Left lobe of liver (tissue), 2 donors: ENCODE measurements at places on chromosomes 2 and 18.
A peak's percentile ranks its signal among the peaks of the same experiment; 100 is the strongest.

DNA sequence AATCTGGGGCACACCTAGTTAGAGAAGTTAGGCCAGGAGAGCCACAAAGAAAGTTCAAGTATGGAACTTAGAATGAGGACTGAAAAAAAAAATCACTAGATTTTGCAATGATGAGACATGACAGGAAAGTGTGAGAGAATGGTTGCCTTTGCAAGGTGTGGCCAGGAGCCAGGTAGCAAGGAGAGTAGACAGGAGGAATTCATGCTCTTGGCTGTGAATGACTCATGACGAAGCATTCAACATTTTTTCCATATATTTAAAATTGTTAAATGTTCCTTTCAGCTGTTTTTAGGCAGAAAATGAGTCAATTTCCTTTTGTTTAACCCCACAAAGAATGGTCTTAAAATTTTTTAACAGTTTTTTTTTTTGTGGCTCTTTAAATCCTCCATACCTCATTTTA lies 636.9 kb downstream of the PLCL1 start:
- DNase-seq: no peak

GRCh38 chr2:195532628-195533271 lies 124.3 kb upstream of the SLC39A10 start:
- DNase-seq: no peak

GRCh38 chr18:4107049-4107467 lies 348.0 kb downstream of the DLGAP1 start:
- no peak for DNase-seq

GRCh38 chr2:129396980-129397599 lies 582.4 kb upstream of the RAB6C start:
- no peak for DNase-seq

DNA sequence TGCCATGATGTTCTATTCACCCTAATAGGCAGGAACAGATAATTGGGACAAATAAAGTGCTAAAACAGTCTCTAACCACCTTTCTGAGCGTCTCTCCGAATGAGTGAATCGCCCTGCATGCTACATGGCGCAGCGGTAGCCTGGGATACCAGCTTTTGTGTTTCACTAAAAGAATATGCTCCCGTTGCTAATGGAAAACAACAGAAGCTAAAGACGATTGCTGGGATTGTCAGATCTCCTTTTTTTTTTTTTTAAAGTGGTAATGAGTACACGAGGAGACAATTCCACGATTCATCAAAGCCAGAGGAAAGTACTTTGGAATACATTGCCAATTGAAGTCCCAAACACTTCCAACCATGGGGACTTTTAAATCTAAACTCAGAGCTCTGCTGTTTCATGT lies 1815.3 kb upstream of the CELF4 start:
- no peak for DNase-seq

DNA sequence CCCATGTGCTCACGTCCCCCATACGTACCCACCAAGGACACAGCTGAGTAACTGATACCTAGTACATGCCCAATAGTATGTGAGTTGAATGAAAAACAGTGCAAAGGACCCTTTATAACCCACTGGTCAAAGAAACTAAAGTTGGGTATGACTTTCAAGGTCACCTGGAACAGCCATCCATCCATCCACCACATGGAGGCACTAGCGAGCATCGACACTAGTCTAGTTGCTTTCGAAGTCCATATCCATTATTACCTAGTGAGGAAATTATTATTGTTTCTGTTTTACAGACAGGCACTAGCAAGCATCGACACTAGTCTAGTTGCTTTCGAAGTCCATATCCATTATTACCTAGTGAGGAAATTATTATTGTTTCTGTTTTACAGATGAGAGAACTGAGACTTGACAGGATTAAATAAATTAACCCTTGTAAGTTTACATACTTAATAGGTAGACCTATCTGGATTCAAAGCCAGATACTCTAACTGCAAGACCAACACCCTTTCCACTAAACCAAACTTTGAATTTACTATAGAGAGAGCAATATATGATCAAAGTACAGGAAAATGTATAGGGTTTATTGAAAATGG lies 233.7 kb downstream of the METTL4 start:
- DNase-seq: no peak

DNA sequence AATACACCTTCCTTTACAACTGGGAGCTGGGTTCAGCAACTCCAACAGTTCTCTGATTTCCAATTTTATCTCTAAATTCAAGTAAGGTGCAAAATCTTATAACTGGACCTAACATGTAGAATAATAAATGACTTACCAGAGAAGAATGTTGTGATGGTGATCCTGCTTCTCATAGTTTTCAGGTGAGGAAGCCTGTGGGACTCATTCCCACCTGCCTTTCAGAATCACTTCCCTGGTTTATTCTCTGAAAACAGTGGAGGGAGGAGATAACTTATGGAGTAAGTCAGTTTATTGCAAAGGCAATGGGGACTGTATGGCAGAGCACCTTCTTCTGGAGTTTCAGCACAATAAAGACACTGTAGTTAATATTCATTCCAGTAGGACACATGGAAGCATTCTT lies 1188.2 kb upstream of the FAM98A start:
- no peak for DNase-seq

GRCh38 chr2:210128961-210129360 lies 42.2 kb downstream of the KANSL1L start:
- peak; percentile 50 for DNase-seq

GRCh38 chr2:48419884-48420511 lies 110.0 kb upstream of the STON1 start:
- DNase-seq: peak; percentile 74

DNA sequence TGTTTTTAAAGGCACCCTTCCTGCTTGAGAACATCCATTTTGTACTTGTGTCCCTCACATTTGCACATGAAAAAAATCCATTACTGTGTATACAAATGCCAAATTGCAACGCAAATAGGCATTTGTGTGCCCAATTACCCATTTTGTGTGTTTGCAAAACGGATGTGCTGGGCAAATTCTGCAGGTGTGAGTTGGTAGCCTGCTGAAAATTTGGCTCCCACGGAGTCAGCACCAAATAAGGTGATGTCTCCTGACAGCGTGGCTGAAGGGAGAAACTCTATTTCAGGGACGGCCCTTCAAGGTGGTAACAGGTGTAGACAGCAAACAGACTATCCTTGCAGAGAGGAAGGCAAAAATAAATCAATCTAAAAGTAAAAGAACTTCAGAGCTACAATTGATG lies 661.1 kb downstream of the BCL11A start:
- DNase-seq: no peak

DNA sequence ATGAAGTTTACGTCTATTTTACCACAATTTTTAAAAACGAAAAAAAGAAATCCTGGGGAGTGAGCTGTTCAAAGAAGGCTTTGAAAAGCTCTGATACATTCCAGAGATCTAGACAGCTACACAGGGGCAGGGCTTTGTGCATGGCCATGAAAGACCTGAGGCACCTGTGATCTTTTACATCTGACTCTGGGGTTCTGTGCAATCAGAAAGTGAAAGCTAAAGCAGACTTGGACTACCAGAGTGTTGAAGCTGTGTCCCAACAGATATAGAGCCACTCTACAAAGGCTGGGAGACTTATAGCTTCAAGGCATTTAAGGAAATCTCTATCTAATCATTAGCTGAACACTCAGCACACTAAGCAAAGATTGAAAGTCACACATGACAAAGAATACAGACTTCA lies 34.1 kb downstream of the PARD6G start:
- no peak for DNase-seq

DNA sequence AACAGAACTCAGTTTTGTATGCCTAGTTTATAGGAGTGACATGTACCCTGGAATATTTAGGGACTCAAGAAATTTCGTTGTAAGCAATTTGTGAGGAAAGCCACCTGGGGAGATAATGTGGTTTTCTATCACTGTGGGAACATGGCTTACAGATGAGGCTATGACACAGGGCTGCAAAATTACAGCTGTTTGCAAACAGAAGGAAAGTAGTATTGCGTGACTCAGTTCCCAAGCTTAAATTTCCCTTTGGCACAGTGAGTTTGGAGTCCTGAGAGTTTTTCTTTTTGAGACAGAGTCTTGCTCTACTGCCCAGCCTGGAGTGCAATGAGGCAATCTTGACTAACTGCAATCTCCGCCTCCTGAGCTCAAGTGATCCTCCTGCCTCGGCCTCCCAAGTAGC lies 149.8 kb downstream of the MYO5B start:
- no peak for DNase-seq

DNA sequence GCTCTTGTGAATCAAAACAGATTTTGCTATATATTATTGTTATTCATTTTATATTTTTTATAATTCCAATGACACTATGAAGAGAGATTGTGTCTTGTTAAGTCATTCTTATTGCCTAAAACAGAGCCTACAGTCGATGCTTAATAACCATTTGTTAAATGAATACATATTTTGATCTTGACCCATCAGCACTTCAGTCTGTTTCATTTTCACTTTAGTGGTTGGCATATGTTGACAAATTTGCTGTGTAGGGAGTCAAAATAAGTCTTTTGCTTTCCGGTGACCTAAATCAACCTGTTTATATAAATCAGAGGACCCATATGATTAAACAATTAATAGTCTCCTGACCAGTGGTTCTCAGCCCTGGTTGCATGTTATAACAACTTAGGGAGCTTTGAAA lies 97.1 kb downstream of the TXNL1 start:
- no peak for DNase-seq

GRCh38 chr2:241136661-241137260 lies 12.5 kb downstream of the PASK start:
- no peak for DNase-seq
